Fibroblast of lung (primary cell): ENCODE measurements at places on chromosomes 3 and 15. TPM values are rescaled to one million over a fixed set of nuclear protein-coding genes. Genes with fewer than 3 reads are reported as not detected.

Gene LRTM1
- not detected in 2 replicates for total RNA-seq

Gene PLA2G4B
- total RNA-seq, result 0.99 and 1.3 TPM in 2 replicates

Gene NR2E3
- total RNA-seq, result 0.77 and 1.3 TPM in 2 replicates

Gene IQCF5
- total RNA-seq, result not detected in 2 replicates

Gene CHRNB4
- not detected in 2 replicates for total RNA-seq

Gene GALNT15
- 37.7 and 47.3 TPM in 2 replicates for total RNA-seq

Gene GXYLT2
- 6.6 and 14.1 TPM in 2 replicates for total RNA-seq

Gene TKT
- 810 and 846 TPM in 2 replicates for total RNA-seq

GRCh38 chr15:39028069-39028468, 463.5 kb upstream of the RASGRP1 start:
- DNase-seq, result peak; percentile 76

DNA sequence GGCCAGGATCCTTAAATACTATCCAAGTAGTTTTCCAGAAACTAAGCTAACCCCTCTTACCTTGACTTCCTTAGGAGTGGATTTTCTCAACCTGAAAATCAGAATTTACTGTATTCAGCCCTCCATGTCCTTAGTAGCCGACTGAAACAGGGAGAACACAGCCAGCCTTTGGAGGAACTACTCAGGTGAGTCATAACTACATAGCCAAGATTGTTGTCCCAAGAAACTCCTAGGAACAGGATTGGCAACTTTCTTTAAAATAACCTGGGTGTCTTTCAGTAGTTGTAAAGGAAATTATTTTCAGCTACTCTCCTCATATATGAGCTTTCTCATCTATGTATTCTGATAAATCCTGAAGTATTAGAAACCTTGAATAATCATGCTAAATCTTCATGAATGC, 22.3 kb downstream of the FANCD2OS start:
- no peak for DNase-seq

GRCh38 chr15:75025107-75025506, 1.7 kb downstream of the PPCDC start:
- no peak for DNase-seq

- DNase-seq, result no peak
Measured at GRCh38 chr15:70556151-70556741, 207.1 kb downstream of the UACA start.

GRCh38 chr15:58498821-58499580, 67.2 kb downstream of the LIPC start:
- DNase-seq, result peak; percentile 67

GRCh38 chr3:20104167-20104661, 64.0 kb downstream of the KAT2B start:
- DNase-seq, result no peak

DNA sequence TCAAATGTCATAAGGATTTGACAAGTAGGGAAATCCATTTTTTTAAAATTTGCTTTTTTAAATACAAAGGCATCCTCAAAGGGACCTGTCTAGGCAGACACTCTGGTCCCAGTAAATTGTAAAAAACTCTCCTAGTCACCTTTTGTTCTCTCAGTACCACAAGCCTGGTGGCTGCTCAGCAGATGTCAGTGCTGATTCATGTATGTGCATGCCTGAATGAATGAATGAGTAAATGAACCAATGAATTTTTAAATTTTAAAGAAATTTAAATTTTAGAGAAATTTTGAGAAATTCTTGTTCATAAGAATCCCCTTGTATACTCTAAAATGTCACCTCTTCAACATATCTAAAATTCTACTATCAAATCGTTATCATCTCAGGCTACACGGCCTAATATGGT, 199.5 kb downstream of the TLE3 start:
- DNase-seq, result no peak

- no peak for DNase-seq
Measured at GRCh38 chr15:65249641-65250040, 37.0 kb downstream of the PARP16 start.

- peak; percentile 35 for DNase-seq
Measured at GRCh38 chr3:81339040-81339845, 422.2 kb downstream of the GBE1 start.

DNA sequence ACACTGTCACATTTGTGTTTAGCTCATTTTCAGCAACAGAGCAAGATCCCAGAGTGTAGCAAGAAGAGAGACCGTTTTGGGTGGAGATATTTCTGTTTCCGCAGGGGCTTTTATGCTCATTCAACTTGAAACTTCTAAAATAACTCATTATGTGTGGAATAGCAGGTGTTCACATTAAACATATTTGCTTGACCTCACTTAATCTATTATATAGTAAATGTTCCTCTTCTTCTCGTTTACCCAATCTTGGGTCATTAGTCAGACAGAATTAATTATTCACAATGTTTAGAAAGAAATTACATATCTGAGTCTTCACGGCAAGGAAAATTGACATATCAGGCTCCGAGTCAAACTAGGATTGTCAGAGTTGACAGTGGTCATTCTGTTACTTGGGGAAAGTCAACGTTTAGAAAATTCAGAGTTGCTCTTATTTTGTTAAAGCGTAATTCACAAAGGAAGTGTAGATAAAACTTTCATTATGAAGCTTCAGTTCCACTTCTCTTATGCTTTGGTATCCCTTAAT, 222.9 kb downstream of the TPRG1 start:
- no peak for DNase-seq

DNA sequence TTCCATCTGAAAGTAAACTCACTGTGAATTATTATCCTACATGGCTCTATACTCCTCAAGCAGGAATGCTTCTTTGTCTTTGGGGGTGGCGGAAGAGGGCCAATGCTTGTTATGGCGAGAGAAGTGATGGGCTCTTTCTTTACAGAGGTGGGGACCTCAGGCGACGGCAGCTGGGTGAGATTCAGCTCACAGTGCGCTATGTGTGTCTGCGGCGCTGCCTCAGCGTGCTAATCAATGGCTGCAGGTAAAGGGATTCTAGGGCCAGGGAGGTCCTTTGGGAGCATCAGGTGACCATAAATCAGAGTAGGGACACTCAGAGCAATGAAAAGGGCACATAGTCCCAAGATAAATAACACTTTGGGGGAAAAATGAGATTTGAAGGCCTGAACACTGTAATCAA, 39.0 kb downstream of the ESYT3 start:
- no peak for DNase-seq

GRCh38 chr3:115648559-115648958, 25.2 kb downstream of the GAP43 start:
- DNase-seq, result no peak
